CD4-positive, alpha-beta T cell treated with Interleukin-17A for 1 hour (primary cell): ENCODE measurements at places on chromosomes 13 and 19.

GRCh38 chr19:28428663-28429348 lies 784.1 kb downstream of the UQCRFS1 start:
- no peak for DNase-seq

DNA sequence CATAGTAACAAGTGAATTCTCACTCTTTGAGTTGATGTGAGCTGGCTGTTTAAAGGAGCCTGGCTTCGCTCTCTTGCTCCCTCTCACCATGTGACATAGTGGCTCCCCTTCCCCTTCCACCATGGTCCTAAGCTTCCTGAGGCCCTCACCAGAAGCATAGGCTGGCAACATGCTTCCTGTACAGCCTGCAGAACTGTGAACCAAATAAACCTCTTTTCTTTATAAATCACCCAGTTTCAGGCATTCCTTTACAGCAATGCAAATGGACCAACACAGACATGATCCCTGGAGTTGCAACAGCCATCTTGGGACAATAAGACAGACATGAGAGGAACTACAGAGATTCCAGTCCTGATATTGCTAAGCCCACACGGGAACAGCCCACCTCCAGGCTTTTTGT lies 12.6 kb downstream of the TEAD2 start:
- no peak for DNase-seq

DNA sequence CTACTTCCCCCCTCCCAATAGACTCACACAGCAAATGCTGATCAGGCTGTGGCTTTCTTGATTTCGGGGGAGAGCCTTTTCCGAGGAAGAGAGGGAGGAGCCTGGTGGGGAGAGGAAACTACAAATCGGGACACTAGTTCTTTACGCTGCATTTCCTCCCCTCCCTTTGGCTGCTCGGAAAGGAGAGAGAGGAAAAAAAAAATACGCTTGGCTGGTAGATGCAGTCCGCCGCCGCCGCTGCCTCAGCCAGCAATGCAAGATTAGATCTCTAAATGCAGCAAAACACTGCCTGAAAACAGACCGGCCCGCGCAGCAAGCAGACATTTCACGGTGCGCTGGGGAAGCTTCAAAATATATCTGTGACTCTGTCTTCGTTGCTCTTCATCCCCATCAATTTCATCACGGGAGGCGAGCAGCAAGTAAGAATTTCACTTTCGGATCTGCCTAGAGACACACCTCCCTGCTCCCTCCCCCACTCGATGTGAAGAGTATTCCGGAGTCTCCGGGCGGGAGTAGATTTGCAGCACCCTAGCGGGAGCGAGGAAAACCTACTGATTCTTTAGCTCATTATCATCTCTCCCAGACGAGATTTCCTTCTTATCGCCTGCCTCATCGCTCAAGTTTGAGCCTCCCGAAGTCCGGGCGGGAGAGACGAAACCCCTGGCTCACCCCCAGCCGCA lies at the start of gene PCDH17:
PCDH17 (plus strand) TSS at position 149 of the 680 bp plus-strand sequence. CDS start 803 bp downstream, outside the sequence.
- DNase-seq, result no peak

DNA sequence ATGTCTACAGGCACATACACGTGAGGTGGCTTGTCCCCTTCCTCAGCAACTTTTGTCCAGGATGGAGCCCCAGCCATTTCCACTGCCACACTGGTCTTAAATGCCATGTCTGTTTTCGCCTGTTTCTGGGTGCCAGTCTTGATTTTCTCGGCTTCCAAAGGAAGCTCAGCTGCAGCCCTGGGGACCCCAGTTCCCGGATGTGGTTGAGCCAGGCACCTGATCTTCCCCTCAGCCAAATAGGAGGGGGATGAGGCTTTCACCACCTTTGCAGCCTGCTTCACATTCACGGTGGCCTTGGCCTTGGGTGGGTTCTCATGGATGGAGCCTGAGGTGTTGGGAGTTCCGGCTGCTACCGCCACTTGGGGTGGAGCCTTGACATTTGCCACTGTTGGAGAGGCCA lies 8.7 kb downstream of the IQCN start:
- DNase-seq, result no peak

DNA sequence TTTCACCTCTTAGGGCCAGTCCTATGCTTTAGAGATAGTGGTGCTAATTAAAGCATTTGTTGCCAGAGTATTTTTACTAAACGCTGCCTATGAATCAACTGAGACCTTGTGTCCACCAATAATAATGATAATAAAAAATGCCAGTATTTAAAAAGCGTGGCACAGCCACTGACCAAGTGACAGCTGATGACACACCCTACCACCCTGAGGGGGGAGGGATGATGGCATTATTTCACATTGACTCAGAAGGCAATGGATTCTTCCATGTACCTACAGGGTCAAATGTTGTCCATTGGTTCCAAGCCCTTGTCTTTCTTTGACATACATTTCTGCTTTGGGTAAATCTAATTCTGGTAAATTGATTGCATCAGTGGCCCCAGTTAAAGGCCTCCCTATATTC lies 384.4 kb downstream of the DLEU7 start:
- no peak for DNase-seq

DNA sequence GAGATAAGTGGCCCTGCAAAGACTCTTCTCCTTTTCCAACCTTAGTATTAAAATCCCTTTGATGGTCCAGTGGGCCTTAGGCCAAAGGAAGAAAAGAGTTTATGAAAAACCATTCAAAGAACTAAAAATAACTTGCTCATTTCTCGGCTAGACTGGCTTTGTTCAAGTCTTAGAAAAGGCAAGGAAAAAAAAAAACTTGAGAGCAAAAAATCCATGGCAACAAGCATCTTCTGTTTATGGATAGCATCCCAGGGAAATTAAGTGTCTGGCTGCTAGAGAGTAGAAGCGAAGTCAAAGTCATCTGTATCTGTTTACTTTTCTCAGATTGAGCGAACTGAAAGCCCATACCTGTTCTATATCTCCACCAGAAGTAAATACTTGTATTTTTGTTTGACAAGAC lies 129.6 kb downstream of the KCTD15 start:
- no peak for DNase-seq

DNA sequence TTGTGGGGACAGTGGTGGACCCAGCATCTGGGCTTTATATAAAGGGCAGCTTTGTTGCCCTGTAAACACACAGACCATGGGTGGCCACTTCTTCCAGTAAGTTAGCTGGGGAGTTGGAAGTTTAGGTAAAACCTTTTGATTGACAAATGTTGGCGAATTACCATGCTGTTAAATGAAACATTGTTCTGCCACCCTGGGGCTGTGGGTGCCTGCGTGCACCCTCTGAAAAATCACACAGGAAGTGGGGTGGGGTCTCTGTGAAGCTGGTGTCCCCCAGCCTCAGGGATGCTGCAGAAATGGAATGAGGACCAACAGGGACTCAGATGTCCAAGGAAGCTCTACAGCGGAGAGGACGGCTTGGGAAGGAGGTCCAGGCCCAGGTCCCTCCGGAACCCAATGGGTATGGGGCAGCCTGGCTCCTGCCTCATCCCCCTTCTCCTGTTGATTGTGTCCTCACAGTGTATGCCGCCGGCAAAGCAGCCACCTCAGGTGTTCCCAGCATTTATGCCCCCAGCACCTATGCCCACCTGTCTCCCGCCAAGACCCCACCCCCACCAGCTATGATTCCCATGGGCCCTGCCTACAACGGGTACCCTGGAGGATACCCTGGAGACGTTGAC lies 2.8 kb upstream of the USF2 start:
- DNase-seq, result no peak

DNA sequence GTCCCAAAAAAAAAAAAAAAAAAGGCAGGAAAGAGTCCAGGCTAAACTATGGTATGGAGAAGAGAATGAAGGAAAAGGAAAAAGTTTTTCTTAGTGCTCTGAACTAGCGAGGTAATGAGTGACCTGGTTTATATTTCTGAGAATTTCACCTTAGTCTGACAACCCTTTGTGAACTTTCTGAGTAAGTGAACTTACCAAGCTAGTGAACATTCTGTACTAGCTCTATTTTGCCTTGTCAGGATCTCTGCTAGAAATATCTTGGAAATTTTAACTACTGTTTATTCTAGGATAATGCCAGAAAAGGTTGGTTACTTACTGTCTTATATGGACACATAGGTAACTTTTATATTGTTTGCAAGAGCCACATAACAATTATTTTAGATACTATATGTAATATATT lies 4.4 kb downstream of the TRIM13 start:
- DNase-seq, result no peak

GRCh38 chr13:23455401-23456185 lies 22.1 kb upstream of the SACS start:
- DNase-seq, result no peak

DNA sequence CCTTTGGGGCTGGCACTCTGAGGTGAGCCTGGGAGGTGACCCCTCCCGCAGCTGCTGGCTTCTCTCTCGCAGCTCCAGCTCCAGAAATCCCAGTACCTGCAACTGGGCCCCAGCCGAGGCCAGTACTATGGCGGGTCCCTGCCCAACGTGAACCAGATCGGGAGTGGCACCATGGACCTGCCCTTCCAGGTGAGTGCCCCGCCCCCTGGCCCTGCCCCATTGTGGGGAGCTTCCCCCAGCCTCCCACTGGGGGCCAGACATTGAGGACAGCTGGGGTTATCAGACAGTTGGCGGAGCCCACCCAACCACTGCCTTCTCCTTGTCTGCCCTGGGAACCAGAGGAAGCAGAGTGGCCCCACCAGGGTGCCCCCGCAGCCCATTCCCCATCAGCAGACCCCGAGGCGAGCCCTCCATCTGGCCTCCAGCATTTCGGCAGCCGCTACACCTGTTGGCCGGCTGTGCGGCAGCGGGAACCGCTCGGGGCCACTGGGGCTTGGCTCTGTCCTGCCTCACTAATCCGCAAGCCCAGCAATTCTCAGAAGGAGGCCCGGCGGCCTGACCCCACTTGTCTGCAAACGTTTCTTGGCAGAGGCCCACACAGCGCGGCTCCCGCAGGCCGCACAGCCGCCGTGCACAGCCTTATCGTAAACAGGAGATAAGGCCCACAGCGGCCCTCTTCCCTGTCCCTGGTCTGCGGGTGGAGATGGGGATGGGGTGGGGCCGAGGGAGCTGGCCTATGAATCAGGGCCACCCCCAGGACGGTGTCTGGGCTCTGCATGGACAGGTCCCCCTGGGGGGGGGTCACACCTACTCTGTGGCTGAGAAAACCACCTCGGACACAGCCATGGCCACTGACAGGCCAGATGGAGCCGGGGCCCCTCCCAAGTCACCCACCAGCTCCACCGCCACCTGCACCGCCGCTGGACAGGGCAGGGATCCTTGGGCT lies 48.0 kb downstream of the COMP start:
- no peak for DNase-seq

- DNase-seq, result no peak
These were observed 91.1 kb downstream of the KL start for GRCh38 chr13:33107361-33107760.

GRCh38 chr13:99862244-99862643 lies 109.3 kb downstream of the ZIC5 start:
- no peak for DNase-seq

- no peak for DNase-seq
These were observed 5.5 kb upstream of the FSTL3 start for GRCh38 chr19:670609-671075.

GRCh38 chr13:75079226-75079625 lies 402.7 kb downstream of the TBC1D4 start:
- DNase-seq, result no peak

DNA sequence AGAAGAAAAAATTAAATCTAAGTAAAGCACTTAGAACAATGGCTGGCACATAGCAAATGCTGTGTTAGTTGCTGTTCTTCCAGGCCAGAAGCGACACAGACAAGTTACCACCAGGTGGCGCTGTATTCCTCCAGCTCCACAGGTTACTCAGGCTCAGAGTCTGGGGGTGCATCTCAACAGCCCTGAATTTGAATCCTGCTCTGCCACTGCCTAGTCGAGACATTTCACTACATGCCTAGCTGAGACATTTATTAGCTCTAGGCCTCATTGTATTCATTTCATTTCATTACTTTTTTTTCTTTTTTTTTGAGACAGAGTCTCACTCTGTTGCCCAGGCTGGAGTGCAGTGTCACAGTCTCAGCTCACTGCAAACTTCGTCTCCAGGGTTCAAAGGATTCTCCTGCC lies 16.4 kb upstream of the CYP2B6 start:
- DNase-seq, result peak; percentile 83

GRCh38 chr19:40503320-40503695 lies 36.5 kb downstream of the SPTBN4 start:
- no peak for DNase-seq

DNA sequence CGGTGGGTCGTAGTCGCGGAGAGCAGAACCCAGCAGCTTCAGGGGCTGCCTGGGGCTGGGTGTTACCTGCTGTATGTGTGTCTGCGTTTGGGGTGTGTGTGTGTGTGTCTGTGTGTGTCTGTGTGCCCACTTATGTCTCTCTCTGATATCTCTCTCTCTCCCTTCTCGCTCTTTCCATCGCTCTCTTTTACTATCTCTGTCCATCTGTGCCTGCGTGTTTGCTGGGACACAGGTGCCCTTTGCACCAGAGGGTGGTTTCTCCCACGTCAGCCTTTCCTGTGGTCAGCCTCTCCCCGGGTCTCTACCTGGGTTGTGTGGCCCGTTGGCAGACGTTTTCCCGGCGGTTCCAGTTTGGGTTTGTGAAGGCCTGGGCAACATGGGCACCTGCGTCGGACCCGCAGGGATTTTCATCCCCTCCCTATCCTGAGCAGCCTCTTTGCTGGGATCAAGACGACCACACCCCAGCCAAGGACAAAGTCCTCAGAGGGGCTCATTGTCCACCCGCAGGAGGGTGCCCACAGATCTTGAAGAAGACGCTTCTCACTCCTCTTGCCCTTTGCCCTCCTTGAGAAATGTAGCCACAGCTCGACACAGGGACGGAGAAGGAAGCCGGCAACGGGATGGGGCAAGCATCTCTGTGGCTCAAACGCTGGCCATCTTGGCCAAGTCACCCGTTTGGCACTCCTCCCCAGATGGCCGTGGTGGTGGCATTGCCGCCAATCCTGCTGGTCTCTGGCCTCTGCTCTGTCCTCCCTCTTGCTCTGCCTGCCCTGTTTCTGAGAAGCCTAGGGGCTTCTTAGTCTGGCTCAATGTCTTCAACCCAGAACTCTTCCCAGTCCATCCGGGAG lies 43.3 kb downstream of the ZNF146 start:
- no peak for DNase-seq

- no peak for DNase-seq
These were observed 83.0 kb downstream of the USP12 start for GRCh38 chr13:27088619-27089018.

GRCh38 chr13:73913079-73913740 lies 221.0 kb downstream of the KLF12 start:
- DNase-seq, result no peak

DNA sequence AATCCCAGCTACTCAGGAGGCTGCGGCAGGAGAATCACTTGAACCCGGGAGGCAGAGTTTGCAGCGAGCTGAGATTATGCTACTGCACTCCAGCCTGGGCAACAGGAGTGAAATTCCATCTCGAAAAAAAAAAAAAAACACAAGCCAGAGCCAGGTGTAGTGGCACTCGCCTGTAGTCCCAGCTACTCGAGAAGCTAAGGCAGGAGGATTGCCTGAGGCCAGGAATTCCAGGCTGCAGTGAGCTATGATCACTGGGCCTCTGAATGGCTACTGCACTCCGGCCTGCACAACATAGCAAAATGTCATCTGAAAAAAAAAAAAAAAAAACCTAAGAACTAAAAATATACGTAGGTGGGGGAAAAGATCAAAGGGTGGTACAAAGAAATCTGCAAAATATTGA lies 19.4 kb downstream of the EPS15L1 start:
- no peak for DNase-seq

DNA sequence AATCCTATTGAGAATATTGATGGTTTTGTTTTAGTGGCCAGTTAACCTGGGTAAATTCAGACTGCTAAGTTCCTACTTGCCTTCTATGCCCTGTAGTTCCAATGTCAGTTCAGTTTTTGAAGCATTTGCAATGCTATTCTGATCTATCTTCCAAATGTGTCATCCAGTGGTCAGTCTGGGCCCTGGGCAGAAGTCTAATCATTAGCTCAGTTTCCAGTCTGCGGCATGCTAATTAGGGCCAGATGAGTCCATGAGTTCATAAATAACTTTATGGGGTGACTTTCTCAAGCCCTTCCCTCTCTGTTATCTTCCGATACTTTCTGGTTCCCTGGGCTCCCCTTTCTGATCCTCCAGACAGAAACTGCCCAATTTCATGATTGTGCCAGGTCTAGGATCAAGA lies 32.7 kb downstream of the FAM187B start:
- DNase-seq, result no peak
